ENCODE measurements at places on chromosomes 3 and 15.

GRCh38 chr3:156109989-156110388, 10.4 kb upstream of the KCNAB1 start:
- DNase-seq = no peak

DNA sequence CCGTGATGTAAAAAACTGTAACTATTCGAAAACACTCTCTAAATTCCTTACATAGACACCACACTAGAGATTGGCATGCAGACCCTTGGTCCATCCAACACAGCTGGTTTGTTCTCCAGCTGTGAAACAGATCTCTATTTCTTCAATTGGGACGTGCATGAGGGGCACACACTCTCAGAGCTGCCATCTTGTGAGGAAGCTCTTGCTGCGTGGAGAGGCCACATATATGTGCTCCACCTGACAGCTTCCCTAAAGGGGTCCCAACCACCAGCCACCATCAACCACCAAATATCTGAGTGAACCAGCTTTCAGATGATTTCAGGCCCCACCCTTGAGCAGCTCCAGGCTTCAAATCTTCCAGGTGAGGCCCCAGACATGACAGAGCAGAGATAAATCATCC, 25.6 kb downstream of the SSUH2 start:
- DNase-seq = no peak

DNA sequence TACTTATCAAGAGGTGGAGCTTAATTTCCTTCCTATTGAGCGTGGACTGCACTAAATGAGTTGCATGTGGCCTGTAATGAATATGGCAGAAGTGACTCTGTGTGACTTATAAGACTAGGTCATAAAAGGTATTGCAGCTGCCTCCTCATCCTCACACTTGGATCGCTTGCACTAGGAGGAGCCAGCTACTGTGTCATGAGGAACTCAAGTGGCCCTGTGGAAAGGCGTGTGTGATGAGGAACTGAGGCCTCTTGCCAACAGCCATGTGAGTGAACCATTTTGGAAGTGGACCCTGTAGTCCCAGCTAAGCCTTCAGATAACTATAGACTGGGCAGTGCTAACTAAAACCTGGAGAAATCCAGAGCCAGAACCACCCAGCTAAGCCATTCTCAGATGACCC, 7.1 kb upstream of the SLC30A4 start:
- DNase-seq = no peak

GRCh38 chr3:114115143-114115542, 58.6 kb downstream of the QTRT2 start:
- no peak for DNase-seq

- DNase-seq = no peak
Measured at GRCh38 chr3:72950372-72950771, 46.2 kb upstream of the PPP4R2 start.

- no peak for DNase-seq
Measured at GRCh38 chr3:99921986-99922385, 104.3 kb downstream of the CMSS1 start.

GRCh38 chr3:64379221-64379620, 154.0 kb upstream of the PRICKLE2 start:
- DNase-seq = no peak

GRCh38 chr3:43512754-43513404, 108.9 kb downstream of the ANO10 start:
- no peak for DNase-seq

- no peak for DNase-seq
Measured at GRCh38 chr3:40265181-40265580, 44.3 kb upstream of the EIF1B start.

Measured in stimulated activated CD8-positive, alpha-beta memory T cell treated with anti-CD3 and anti-CD28 coated beads, Interleukin-4, amount 100 ng/mL, for 1 hour (primary cell).